ENCODE measurements at places on chromosomes 16 and 17. TPM values are rescaled to one million over a fixed set of nuclear protein-coding genes. Genes with fewer than 3 reads are reported as not detected.

- peak overlapping the region; percentile 92 for H3K27ac ChIP-seq
- peaks cover 93% of the 10 kb centered on the region for H3K4me1 ChIP-seq
- H3K27me3 ChIP-seq, result no peaks in the 10 kb centered on the region
- H3K4me3 ChIP-seq, result no peak overlapping the region
- H3K36me3 ChIP-seq, result peaks cover 41% of the 10 kb centered on the region
Measured at GRCh38 chr17:8944748-8945147, 20.8 kb downstream of the PIK3R5 start.

- peaks cover 1% of the 10 kb centered on the region for H3K4me1 ChIP-seq
- no peak overlapping the region for H3K27ac ChIP-seq
- H3K36me3 ChIP-seq, result no peaks in the 10 kb centered on the region
- H3K27me3 ChIP-seq, result no peaks in the 10 kb centered on the region
- peak; percentile 45 for DNase-seq
Measured at GRCh38 chr17:9195411-9195810, 174.1 kb downstream of the NTN1 start.

- H3K27me3 ChIP-seq, result peaks cover 15% of the 10 kb centered on the region
- peaks cover 5% of the 10 kb centered on the region for H3K4me1 ChIP-seq
- H3K36me3 ChIP-seq, result no peaks in the 10 kb centered on the region
Measured at GRCh38 chr17:8700546-8700945, 44.1 kb downstream of the CCDC42 start.

GRCh38 chr17:40075942-40076498, 13.3 kb downstream of the THRA start:
- peaks cover 52% of the 10 kb centered on the region for H3K4me1 ChIP-seq
- DNase-seq, result no peak
- peaks cover 38% of the 10 kb centered on the region for H3K36me3 ChIP-seq

DNA sequence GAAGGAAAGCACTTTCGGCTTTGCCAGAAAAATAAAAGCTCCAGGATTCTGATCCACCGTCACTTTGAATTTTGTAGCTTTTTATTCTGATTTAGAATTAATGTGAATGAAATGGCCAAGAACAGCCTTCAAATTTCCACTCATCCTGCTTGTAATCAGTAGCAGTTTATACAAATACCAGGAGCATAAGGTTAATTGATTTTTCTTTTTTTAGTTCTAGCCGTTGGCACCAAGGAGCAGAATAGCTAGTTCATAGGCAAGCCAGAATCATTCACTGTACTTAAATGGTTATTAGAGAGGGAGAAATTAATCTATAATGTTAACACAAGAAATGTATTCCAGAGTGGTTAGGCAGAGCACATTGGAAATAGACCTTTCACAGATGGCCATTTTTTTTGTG, 41.1 kb upstream of the CACNG5 start:
- no peak overlapping the region for H3K27ac ChIP-seq
- no peak for DNase-seq
- peaks cover 5% of the 10 kb centered on the region for H3K36me3 ChIP-seq

DNA sequence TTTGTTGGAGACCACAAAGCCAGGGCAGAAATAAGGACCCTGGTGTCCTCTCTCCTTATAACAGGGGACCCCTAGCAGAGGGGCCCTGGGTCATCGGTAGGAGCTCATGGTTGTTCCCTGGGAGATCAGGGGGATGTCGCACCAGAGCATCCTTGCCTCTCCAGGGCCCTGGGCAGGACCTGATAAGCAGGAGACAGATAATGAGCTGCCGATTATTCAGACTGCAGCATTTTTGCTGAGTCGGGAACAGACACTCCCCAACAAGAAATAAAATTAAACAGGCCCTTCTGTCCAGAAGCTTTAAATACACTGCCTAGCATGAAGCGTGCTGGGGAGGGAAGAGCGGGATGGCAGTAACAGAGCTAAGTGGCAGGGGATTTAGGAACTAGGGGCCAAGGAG, 15.4 kb upstream of the GFAP start:
- no peaks in the 10 kb centered on the region for H3K36me3 ChIP-seq
- H3K4me3 ChIP-seq, result no peak overlapping the region
- DNase-seq, result no peak
- no peaks in the 10 kb centered on the region for H3K27me3 ChIP-seq

GRCh38 chr17:8413328-8413727, 15.7 kb upstream of the RNF222 start:
- peaks cover 19% of the 10 kb centered on the region for H3K4me1 ChIP-seq
- no peak for DNase-seq
- H3K36me3 ChIP-seq, result no peaks in the 10 kb centered on the region
- H3K27me3 ChIP-seq, result peaks cover 26% of the 10 kb centered on the region

DNA sequence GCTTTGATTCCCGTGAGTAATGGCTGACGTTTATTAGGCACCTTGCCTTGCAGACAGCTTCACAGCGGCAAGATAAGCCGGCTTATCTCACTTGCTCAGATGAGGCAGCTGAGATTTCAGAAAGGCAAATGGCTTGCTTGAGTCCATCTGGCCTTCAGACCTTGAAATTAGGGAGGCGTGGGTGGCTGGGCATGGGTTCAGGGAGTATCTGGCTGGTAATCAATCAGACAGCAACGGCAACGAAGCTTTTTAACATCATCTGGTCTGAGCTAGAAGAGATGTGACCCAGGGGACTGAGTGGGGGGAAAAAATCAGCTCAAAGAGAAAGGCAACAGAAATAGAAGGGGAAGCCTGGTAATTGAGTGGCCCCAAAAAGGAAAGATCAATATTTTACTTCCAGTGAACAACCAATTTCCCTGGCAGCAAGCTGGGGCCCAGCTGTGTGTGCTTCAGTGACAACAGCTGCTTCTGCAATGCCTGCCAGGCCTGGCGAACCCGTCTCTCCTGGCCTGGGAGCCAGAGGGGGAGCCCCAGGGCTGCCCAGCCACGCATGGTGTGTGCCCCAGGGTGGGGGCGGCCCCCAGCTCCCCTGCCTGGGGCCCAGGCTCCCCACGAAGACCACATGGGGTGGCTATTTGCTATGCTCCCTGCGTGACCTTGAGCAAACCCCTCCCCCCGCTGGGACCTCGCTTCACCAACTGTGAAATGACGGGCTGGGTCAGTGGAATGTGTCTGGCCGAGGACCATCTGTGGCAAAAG, 34.0 kb downstream of the RAB11FIP4 start:
- no peak for DNase-seq
- H3K27ac ChIP-seq, result no peak overlapping the region
- no peak overlapping the region for H3K4me3 ChIP-seq
- H3K36me3 ChIP-seq, result peaks cover 8% of the 10 kb centered on the region

DNA sequence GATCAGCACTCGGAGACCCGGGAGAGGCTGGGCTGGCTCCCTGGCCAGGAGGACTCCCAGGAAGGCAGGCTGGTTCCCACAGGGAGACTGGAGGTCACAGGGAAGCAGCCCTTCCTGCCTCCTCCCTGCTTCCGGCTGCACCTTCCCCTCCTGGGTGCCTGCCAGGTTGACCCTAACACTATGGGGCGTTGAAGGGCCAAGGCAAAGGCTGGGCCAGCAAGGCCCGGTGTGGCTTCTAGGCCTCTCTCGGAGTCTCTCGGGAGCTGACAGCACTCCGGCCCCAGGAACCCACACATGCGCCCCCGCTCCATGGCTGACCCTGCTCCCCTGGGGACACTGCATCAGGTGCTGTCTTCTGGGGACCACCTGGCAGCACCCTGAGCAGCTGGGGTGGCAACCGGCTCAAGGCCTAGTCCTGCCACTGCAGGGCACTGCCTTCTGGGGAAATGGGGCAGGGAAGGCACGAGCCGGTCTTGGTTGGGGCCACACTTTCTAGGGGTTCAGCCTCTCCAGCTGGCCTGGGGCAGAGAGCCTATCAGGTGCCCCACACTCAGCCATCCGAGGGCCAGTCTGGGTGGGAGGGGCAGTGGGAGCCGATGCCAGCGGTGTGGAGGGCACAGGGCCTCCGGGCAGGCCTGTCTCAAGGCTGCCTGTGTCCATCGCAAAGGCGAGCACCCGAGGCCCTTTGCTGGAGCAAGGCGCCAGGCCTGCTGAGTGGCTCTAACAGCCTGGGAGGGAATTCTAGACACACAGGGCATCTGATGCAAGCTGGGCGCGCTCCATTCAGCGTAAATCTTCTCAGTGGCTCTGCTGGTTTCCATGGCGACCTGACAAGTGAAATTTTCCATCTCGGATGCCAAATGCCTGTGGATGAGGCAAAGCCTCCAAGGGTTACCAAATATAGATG, 5.6 kb upstream of the MTSS2 start:
- DNase-seq, result no peak
- H3K4me3 ChIP-seq, result no peak overlapping the region
- H3K36me3 ChIP-seq, result peaks cover 1% of the 10 kb centered on the region

GRCh38 chr17:32529604-32530003, 42.8 kb downstream of the CDK5R1 start:
- H3K4me1 ChIP-seq, result peaks cover 31% of the 10 kb centered on the region
- H3K36me3 ChIP-seq, result no peaks in the 10 kb centered on the region
- H3K27ac ChIP-seq, result no peak overlapping the region
- peaks cover 4% of the 10 kb centered on the region for H3K27me3 ChIP-seq
- H3K4me3 ChIP-seq, result no peak overlapping the region
- DNase-seq, result no peak

GRCh38 chr16:88070341-88070740, 119.1 kb downstream of the BANP start:
- no peak overlapping the region for H3K27ac ChIP-seq
- H3K27me3 ChIP-seq, result no peaks in the 10 kb centered on the region
- H3K4me1 ChIP-seq, result peaks cover 28% of the 10 kb centered on the region

- no peak overlapping the region for H3K4me3 ChIP-seq
- peaks cover 6% of the 10 kb centered on the region for H3K4me1 ChIP-seq
- no peak for DNase-seq
- no peaks in the 10 kb centered on the region for H3K36me3 ChIP-seq
- H3K27ac ChIP-seq, result no peak overlapping the region
- H3K27me3 ChIP-seq, result no peaks in the 10 kb centered on the region
Measured at GRCh38 chr17:44043272-44043696, 23.2 kb downstream of the LSM12 start.

GRCh38 chr16:84898447-84898846, 78.7 kb downstream of the CRISPLD2 start:
- H3K4me3 ChIP-seq, result no peak overlapping the region
- no peak overlapping the region for H3K27ac ChIP-seq
- H3K4me1 ChIP-seq, result no peaks in the 10 kb centered on the region
- no peaks in the 10 kb centered on the region for H3K27me3 ChIP-seq
- H3K36me3 ChIP-seq, result no peaks in the 10 kb centered on the region
- DNase-seq, result no peak

- no peaks in the 10 kb centered on the region for H3K4me1 ChIP-seq
- no peak overlapping the region for H3K27ac ChIP-seq
- H3K36me3 ChIP-seq, result no peaks in the 10 kb centered on the region
- peaks cover 25% of the 10 kb centered on the region for H3K27me3 ChIP-seq
Measured at GRCh38 chr16:85380905-85381737, 232.0 kb upstream of the GSE1 start.

DNA sequence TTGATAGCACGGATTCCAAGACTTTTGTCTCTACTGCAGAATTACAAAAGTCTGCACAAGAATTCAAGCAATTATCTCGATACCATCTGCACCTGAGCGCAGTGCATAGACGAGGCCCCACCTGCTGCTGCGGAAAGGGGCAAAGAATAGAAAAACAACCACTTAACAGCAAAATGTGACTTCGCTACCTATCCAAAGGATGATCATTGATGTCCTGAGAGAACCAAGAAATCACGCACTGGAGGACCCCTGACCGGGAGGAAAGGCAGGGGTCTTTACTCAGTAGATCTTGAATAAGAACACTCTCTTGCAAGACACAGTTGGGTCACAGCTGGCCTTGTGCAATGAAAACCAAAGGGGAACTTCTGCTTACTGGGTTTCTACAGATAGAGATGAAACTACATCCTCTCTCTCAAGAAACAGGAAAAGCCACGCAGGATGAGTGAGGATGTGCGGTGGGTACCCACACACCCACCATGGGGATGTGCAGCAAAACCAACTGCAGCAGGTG, 147.4 kb upstream of the RPH3AL start:
- H3K27me3 ChIP-seq, result no peaks in the 10 kb centered on the region
- no peaks in the 10 kb centered on the region for H3K36me3 ChIP-seq
- peaks cover 69% of the 10 kb centered on the region for H3K4me1 ChIP-seq
- peak overlapping the region; percentile 86 for H3K27ac ChIP-seq
- peak; percentile 55 for DNase-seq
- H3K4me3 ChIP-seq, result peak overlapping the region; percentile 77

DNA sequence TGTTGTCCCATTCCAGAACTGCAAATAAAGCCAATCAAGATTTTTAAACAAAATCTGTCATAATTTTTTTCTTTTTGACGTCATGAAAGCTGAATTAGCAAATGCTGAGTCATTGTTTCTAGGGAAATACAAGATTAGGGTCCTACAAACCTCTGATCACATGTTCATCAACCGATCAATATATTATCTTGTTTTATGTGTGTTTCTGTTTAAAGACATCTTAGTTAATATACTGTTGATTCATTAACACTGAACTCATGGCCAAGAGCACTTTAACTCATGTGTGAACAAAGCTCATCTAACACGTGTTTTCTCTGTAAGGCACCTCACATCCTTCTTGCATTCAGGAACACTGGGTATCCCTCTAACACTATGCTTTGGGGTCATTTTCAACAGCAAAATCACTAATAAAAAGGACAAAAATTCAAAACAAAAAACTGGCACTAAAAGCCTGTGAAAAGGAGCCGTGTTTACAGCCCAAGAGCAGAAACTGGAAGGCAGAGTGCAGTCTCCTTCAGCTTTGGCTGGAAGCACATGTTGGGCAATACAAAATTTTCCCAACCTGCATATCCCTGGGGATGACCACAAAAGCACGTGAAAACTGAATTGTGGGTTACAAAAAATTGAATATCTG, 102.5 kb downstream of the PARN start:
- H3K36me3 ChIP-seq, result peaks cover 27% of the 10 kb centered on the region
- H3K4me1 ChIP-seq, result peaks cover 8% of the 10 kb centered on the region
- no peak overlapping the region for H3K27ac ChIP-seq
- no peaks in the 10 kb centered on the region for H3K27me3 ChIP-seq

- peaks cover 7% of the 10 kb centered on the region for H3K36me3 ChIP-seq
- peaks cover 8% of the 10 kb centered on the region for H3K27me3 ChIP-seq
- H3K27ac ChIP-seq, result no peak overlapping the region
- no peak for DNase-seq
Measured at GRCh38 chr17:54945671-54946070, 22.8 kb downstream of the COX11 start.

GRCh38 chr17:8075574-8076342, 11.8 kb downstream of the ALOX12B start:
- no peak overlapping the region for H3K27ac ChIP-seq
- no peak overlapping the region for H3K4me3 ChIP-seq
- DNase-seq, result no peak

DNA sequence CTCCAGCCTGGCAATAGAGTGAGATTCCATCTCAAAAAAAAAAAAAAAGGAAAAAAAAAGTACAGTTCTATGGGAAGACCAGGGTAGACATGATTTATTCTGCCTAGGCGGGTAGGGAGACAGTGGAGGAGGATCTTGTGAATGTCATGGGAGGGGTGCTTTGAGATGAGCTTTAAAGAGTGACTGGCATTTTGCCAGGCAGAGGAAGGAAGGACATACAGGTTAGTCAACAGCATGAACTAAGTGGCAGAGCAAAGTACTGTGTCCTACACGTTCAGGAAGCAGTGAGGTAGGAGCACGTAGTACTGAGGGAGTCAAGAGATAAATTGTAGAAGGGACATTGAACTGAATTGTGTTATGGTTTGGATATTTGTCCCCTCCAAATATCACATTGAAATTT, 451.5 kb downstream of the TOX3 start:
- H3K27me3 ChIP-seq, result no peaks in the 10 kb centered on the region
- H3K27ac ChIP-seq, result no peak overlapping the region
- H3K4me1 ChIP-seq, result no peaks in the 10 kb centered on the region
- no peak overlapping the region for H3K4me3 ChIP-seq
- H3K36me3 ChIP-seq, result no peaks in the 10 kb centered on the region
- no peak for DNase-seq

GRCh38 chr16:3020247-3020603, at the start of gene TNFRSF12A:
Gene TNFRSF12A, plus strand, starts transcription at chr16:3020368. Its CDS starts 30 bp downstream, at chr16:3020398.
- H3K36me3 ChIP-seq, result no peaks in the 10 kb centered on the region
- peak within 1 kb of the TSS; percentile 85 for H3K4me3 ChIP-seq

The NPIPA2 gene
- 4.5 TPM for total RNA-seq

The FBXO39 gene
- not detected for total RNA-seq

The GRB7 gene
- total RNA-seq, result not detected

The MPV17L gene
- total RNA-seq, result not detected

The SMTNL2 gene
- not detected for total RNA-seq

The RND2 gene
- total RNA-seq, result not detected

The MILR1 gene
- not detected for total RNA-seq

All from naive thymus-derived CD8-positive, alpha-beta T cell (primary cell).